ELF-1 (cell line): ENCODE measurements at places on chromosomes 7 and 10.

DNA sequence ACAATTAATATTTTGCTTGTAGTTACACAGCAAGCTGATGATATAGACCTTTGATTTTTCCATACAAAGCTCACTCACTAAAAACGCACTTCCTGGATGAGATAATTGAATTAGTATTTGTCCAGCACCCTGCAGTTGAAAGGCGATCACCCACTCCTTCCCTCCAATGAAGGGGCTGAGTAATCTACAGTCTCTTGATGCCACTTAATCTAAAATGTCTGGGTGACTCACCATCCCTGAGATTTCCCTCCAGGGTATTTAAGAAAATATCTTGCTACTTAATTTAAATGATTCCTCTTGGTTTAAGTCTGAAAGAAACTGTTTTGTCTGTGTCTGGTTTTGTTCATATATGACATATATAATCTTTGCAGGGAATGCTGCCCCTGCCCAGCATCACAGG, 515.3 kb downstream of the GRID1 start:
- DNase-seq: no peak

GRCh38 chr10:102460836-102461186, 9.5 kb upstream of the C10orf95 start:
- DNase-seq: no peak

DNA sequence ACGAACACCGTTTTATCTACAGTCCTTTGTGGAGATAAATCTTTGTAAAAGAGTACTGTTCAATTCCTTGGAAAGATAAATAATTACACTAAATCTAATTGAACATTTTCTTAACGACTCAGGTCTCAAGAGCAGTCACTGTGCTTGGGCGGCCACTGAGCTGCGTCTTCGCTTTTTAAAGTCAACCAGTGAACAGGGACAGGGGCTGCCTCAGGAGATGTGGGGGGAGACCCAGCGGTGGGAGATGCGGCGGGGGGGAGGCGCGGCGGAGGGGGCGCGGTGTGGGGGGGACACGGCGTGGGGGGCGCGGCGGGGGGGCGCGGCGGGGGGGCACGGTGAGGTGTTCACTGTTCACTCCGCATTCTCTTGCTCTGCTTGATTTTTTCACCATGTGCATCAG, 39.8 kb downstream of the CAMK2B start:
- DNase-seq: no peak

DNA sequence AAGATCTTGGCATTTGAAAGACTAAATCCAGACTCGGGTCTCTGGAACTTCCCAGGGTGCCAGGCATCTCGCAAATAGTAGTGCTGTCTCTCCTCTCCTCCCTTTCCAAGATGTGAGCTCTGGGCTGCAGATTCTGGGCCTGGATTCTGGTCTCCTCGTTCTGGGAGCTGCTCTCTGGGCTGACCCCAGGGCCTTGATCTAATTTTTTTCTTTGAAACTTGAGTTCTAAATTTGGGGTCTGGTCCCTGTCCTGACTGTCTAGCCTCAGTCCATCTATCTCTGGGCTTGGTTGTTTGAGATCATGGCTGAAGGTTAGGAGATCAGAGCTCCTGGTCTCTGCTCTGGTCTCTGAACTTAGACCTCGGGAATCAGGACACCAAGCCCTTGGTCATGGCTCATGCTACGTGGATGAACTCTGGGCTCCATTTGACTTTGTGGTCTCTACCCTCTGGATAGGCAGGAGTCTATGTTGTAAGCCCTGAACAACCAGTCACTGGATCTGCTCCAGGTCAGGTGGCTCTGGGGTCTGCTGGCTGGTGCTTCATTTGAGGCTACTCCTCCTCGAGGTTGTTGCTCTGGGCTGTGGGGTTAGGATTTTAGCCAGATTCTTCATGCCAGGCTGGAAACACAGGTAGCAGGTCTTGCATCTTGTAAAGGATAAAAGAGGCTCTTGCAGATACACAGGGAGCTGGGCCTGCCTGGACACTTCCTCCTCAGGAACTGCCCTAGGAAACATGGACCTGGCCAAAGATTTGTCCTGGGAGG, 8.0 kb upstream of the MBL2 start:
- DNase-seq: no peak

DNA sequence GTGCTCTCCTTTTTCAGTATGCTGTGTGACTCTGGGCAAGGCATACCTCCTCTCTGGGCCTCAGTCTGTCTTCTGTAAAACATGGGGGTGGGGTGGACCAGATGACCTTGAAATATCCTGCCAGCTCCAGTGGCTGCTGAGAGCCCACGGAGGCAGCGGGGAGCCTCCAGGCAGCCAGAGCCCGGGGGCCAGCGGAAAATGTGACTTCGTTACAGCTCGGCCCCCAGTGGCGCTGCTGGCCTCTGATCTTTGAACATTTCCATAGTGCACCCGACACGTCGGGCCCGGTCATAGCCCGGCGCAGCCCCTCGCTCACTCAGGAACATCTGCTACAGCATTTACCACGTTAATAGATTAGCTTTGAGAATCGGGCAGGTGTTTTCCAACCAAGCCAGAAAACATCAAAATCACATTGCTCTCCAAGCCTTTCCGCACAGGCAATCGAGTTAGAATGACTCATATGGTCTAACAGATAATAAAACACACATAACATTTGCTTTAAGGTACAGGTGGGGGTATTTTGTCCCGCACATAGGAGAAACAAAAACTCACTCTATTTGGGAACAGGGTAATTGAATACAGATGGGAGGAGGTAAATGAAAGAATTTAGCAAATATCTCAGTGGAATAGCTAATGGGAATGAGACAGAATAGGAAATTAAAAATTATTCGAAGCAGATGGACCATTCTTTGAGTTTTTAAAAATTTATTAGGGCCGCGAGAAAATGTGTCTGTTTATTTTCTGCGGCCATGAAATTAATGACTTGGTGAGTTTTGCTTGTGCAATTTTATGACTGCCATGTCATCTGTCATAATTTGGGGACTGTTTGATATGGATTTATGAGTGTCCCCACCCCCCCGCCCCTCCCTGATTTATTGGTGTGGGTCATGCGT, 26.3 kb upstream of the COMTD1 start:
- no peak for DNase-seq

- DNase-seq: no peak
These were observed 172.5 kb upstream of the SVIL start for GRCh38 chr10:29807163-29807806.

- DNase-seq: no peak
These were observed 13.9 kb downstream of the GPER1 start for GRCh38 chr7:1101563-1102431.

DNA sequence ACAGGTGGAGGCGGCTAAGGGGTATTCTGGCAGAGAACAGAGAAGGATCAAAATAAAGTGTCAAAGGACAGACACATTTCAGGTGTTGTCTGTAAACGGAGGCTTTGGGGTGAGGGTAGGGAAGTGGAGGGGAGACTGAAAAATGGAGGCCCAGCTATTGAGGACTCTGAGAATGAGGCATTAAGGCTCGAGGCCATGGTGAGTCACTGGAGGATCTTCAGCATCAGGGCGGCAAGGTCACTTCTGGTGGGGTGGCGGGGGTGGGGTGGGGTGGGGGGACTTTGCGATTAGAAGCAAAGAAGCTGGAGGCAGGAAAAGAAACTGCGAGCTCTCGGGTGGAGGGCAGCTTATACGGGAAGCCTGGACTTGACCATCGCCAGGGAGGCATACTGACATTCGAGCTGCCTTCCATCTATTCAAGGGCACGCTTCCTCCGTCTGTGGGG, 58.4 kb upstream of the PCGF5 start:
- DNase-seq: peak; percentile 11

- no peak for DNase-seq
These were observed 83.5 kb downstream of the ZMYND11 start for GRCh38 chr10:218798-219197.

GRCh38 chr10:42983591-42983990, 93.3 kb upstream of the RET start:
- no peak for DNase-seq

DNA sequence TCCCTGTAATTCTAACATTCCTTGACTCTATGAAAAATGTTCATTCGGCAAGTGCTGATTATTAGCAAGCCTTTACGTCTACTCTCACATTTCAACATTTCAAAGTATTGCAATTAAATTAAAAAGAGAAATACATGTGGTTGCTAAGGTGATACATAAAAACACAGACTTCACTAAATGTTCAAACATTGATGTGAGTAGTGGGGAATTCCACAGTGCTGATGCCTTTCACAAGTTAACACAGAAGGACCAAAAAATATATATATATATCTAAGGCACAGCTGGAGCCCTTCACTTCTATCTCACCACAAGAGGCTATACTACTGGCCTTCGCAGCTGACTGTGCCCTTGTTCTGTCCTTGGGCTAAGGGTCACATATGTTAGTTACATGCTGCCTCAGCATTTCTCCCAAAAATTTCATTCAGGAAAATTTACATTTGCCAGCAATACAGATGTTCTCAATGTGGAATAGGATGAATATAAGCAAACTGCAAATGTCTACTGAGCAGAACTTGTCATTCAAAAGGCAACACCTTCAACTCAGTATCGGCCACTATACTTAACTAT, 13.9 kb downstream of the CTTNBP2 start:
- no peak for DNase-seq

GRCh38 chr7:122143376-122143750, 686 bp downstream of the AASS start:
- DNase-seq: peak; percentile 59

DNA sequence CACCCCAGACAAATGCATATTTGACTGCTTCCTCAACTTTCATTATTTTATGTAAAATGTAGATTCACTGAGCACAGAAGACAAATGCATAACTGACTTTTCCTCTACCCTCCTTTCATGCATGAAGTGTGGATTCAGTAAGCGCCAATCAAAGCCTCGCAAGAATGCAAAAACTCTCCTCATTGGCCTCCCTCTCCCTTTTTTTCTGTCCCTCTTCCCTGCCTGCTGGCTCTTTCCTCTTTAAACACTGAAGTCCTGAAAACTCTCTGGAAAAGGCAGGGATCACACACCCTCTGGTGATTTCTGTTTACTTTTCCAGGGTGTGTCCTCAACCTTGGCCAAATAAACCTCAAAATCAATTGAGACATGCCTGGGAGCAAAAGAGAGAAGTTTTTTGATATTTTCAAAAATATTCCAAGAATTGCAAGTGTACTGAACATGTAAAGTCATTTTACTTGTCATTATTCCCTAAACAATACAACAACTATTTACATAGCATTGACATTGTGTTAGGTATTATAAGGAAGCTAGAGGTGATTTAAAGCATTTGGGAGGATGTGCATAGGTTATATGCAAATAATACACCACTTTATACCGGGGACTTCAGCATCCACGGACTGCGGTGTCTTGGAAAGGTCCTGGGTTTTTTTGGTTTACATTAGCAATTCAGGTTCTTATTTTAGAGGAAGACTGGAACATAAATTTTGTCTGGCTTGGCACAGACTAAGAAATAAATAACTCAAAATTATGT, 71.4 kb downstream of the SEC61G start:
- peak; percentile 12 for DNase-seq

DNA sequence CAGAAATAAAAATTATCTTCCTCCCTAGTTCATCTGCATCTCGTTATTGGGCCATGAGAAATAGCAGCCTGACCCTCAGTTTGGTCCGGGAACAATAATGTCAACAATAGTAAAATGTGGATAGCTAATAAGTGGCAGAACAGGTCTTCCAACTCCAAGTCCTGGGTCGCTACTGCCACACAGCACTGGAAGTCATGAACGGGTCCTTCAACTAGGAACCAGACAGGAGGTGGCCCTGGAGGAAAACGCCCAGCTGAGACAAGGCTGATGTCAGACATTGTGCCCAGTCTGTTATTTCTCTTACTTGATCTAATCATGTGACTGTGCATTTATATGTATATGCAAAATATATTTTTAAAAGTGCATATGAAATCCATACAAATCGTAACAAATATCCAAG, 51.8 kb downstream of the PYROXD2 start:
- no peak for DNase-seq
